ENCODE measurements at places on chromosomes 1 and 21. TPM values are rescaled to one million over a fixed set of nuclear protein-coding genes. Genes with fewer than 3 reads are reported as not detected.

DNA sequence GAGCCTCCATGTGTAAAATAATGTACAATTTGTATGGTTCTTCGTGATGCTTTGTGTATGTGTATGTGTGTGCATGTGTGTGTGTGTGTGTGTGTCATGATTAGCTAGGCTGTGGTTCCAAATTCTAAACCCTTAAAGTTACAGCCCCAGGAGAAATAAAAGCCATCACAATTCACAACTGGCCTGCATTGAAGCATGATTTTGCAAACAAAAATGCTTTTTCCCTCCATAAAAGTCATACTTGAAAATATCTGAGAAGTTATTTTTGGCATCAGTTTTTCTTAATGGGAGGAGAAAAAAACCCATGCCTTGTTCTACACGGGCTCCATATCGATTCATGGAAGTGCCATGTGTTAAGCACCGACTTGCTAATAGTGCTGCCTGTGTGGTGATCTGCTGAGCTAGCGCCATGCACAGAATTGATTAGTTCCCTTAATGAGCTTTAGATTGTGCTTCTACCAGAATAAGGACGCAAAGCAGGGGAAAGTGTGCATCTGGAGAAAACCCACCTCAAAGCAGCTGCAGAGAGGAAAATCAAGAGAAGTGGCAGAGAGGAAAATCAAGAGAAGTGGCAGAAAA, 207.3 kb downstream of the DSCAM start:
- no peak for DNase-seq

- no peak for DNase-seq
These were observed 22.9 kb upstream of the FAM20B start for GRCh38 chr1:179002552-179003345.

DNA sequence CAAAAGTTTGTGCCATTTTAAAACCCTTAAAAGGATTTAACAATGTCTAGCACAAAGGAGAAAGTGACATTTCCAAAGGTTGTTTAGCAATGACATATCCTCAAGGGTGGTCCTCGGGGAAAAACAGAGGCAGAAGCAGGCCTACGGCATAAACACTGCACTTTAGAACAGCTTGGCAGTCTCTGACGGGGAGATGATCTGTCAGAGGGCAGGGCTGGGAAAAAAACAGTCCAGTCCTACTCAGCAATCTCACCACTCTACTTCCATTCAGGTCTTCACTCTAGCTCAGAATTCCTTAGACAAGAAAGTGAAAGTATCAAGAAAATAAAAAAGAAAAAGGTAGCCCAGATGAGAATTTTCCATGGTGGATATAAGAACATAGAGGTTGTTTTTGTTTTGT, 4.1 kb downstream of the CRYZ start:
- no peak for DNase-seq

- no peak for DNase-seq
These were observed 502 bp upstream of the SLC35A3 start for GRCh38 chr1:99969260-99969728.

GRCh38 chr1:231163830-231164427, 2.1 kb downstream of the TRIM67 start:
- DNase-seq: no peak

GRCh38 chr1:44501047-44501890, 96.2 kb downstream of the RNF220 start:
- DNase-seq: no peak

OLFML3 gene
- 0.12 TPM for total RNA-seq

Measured in epithelial cell of proximal tubule (primary cell).